ENCODE measurements at places on chromosomes 16 and 17.

DNA sequence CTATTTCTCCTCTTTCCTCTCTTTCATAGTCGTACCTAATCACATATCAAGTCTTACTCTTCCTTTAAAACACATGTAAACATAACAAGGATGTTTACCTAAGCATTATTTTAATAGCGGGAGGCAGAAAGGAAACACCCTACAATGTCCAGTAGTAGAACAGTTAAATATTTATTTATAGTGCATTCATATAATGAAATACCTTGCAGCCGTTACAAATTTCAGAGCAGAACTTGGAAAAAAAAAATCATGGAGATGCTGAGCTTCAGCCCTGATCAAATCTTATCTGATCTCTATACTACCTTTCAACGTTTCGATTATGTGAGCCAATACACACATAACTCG, 39.6 kb downstream of the GRB2 start:
- no peak for DNase-seq

GRCh38 chr16:87006789-87007745, 310.1 kb downstream of the C16orf95 start:
- DNase-seq = no peak

DNA sequence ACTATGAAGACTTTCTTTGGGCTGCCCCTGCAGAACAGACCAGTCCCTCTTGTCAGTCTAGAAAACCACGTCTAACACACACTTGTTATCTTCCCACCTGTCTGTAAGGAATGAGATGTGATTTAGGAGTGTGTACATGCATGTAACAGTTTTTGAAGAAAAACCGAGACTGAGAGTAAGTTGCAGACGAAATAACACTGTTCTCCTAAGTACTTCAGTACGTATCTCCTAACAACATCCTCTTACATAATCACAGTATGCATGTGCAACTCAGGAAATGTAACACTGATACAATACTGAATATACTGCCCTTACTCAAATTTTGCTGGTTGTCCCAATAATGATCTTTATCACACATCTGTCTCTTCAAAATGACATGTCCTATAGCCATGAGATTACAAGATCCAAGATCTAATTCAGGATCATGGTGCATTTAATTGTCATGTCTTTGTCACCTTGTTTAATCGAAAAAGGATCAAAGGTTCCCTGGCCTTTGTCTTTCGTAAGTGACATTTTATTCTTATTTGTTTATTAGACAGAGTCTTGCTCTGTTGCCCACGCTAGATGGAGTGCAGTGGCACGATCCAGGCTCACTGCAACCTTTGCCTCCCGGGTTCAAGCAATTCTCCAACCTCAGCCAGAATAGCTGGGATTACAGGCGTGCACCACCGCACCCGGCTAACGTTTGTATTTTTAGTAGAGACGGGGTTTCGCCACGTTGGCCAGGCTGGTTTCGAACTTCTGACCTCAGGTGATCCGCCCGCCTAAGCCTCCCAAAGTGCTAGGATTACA, 25.6 kb downstream of the CREBBP start:
- no peak for DNase-seq

DNA sequence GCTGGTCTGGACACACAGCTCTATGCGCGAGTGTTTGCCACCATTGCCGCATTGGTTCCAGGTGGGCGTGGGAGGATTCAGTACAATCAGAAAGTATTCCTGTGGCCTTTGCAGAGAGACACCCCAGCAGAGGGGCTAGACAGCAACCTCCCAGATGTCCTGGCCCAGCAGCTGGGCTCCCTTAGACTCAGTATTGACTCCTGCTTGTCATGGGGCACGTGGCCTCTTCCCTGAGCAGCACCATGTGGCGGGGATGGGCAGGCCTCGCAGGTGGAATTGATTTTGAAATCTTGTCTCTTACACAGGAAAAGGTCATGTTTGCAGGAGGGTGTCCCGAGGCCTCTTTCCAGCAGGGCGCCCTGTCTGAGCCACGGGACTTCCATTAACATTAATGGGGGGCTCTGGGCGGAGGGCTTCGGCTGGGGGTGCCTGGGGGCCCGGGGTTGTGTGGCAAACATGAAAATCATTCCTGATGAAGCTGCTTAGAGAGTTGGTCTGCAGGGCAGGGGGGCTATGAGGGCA, 96.4 kb downstream of the C16orf78 start:
- DNase-seq = no peak

DNA sequence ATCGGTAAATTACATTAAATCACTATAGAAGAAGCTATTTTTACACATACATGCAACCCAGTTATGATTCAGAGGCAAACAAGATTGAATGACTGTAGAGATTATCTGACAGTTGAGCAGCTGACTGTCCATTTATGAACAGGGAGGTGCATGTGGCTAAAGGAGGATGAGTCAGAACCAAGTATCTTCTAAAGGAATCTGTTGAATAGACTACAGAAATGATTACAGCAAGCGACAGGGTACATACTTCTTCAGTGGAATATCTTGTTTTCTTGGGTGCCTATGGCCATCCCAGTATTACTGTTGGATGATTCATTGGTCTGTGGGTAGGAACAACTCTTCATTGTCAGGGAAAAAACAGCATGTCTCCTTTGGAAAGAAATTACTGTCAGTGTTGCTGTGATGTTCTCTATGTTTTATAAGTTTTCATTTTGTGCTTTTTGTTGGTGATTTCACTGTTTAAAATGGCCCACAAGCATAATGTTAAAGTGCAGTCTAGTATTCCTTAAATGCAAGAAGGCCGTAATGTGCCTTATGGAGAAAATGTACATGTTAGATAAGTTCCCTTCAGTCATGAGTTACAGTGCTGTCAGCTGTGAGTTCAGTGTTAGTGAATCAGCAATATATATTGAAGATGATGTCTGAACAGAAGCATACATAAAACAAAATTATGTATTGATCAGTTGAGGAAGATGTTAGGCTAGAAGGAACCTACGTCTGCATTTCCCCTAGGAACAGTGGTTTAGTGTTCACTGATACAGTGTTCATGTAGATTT, 27.0 kb downstream of the CBFB start:
- no peak for DNase-seq

DNA sequence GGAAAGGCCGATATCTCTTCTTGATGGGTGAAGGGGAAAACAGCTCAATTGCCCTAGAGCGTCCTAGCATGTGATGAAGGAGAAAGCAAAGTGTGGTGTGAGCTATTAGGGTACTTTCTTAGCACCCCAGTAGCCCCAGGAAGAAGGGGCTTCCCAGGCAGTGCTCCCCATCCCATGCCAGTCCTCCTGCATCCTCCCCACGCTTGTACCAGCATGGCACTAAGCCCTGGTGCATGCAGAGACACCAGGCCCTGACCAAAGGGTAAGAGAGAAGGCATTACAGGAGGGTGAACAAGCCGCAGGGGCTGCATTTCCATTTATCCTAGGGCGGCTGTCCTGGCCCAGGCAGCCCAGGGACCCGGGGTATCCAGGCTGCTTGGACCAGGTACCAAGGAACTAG, 3.1 kb downstream of the CYB561 start:
- DNase-seq = no peak

DNA sequence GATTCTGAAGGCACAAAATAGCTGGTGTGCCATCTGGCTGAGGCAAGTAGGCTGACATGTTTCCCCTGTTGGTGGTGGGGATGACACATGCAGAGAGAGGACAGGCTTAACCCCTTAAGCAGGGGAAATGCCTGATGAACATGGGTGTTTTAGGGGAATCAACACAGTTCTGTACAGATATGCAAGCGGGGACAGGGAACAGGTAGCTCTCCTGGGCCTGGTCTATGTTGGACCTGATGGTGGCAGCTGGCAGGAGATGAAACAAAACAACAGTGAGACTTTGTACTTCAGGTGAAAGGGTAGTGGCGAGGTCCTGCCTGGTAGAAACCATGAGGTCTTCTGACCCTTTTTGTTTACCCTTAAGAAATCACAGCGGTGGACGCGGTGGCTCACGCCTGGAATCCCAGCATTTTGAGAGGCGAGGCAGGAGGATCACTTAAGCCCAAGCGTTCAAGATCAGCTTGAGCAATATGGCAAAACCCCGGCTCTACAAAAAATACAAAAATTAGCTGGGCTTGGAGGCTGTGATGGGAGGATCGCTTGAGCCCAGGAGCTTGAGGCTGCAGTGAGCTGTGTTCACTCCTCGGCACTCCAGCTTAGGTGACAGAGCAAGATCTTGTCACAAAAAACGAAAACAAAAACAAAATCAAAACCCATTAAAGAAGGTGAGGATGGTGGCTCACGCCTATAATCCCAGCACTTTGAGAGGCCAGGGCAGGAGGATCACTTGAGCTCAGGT, 10.5 kb downstream of the OR1F1 start:
- DNase-seq = no peak

- no peak for DNase-seq
Measured at GRCh38 chr17:75694536-75694935, 26.7 kb upstream of the ITGB4 start.

GRCh38 chr17:59424331-59424730, 92.9 kb downstream of the YPEL2 start:
- DNase-seq = no peak

GRCh38 chr16:23334457-23334853, 32.4 kb downstream of the SCNN1B start:
- DNase-seq = no peak

- DNase-seq = no peak
Measured at GRCh38 chr16:51821527-51821926, 670.5 kb upstream of the SALL1 start.

Measured in CD8-positive, alpha-beta T cell (primary cell).